Fibroblast of the conjunctiva (primary cell): ENCODE measurements at places on chromosomes 2 and 18.
A peak's percentile ranks its signal among the peaks of the same experiment; 100 is the strongest.

DNA sequence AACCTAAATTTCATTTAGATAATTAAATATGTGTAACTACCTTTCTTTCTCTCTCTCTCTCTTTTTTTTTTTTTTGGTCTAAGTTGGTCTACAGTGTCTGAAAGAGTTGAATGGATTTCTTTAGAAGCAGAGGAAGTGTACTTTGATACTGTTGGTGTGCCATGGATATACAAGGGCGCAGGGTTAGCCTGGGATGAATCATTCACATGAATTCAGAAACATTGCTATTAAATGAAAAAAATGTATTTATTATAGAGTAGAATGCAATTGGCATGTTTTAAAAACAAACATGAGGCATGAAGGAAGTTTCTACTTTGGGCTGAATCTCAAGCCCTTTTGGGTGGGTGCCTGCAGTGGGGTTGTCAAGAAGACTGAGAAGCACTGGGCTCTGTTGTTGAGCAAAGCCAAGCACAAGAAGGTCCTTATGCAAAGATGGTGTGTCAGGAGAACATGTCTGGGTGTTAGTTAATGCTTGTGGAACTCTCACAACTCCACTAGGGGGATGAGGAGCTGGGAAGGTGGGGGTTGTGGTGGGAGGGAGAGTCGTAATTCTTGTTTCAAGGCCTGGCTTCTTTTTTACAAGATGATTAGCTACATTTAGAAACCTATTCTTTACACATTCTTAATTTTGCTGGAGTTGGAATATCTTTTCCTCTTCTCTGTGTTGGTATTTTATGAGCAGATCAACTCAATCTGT, 57.9 kb downstream of the LYPD6 start:
- DNase-seq = no peak

GRCh38 chr2:141501752-141502151, 629.1 kb downstream of the LRP1B start:
- no peak for DNase-seq

DNA sequence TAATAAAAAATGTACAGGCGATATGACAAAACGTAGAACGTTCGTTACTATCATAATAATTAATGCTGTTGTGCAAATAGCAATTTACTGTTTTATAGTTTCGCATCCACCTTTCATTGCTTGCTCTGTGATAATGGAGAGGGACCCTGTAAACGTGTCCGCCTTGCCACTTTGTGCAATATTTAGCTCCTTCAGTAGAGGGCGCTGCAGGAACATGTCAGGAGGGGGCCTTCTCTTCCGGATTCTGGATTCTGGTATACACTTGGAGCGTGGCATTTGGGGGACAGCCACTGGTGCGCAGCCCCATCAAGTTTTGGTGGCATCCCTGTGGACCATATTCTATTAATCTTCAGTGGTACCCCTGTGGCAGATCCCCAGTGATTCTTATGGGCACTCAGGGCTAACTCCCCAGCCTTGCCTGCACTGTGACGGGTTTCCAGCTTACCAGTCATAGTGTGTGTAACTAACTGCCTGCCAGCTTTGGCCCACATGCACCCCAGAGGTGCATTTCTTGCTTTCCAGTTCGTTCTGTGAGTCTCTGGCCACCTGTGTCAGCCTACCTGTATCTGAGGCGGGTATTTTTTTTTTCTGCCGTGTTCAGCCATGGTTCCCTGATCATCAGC, 140.3 kb downstream of the CYRIA start:
- DNase-seq = no peak

DNA sequence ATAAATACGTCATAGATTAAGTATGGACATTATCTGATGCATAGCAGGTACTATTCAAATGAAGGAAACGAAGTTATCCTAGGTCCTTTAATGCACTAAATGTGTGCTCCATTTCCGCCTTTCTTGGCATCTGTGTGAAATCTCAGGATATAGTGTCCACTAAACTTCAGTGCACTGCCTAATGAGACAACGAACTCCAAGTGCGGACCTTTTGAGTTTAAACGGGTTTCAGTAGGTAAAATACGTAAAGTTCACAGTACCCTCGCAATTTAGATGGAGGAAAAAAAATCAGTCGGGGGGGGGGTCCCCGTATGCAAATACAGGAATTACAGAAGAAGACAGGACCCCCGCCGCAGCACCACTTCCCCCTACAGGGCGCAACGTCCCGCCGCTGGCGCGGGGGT, 729 bp upstream of the REL start:
- no peak for DNase-seq

DNA sequence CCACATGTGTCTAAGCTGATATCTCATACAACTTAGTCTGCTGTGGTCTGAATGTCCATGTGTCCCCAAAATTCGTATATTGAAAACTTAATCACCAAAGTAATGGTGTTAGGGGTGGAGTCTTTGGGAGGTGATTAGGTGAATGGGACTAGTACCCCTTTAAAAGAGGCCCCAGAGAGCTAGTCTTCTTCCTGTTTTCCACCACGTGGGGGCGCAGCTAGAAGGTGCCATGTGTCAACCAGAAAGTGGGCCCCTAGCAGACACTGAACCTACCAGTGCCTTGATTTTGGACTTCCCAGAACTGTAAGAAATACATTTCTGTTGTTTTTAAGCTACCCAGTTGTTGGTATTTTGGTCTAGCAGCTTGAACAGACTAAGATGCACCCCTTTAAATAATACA, 86.6 kb downstream of the ASB1 start:
- peak; percentile 24 for DNase-seq

DNA sequence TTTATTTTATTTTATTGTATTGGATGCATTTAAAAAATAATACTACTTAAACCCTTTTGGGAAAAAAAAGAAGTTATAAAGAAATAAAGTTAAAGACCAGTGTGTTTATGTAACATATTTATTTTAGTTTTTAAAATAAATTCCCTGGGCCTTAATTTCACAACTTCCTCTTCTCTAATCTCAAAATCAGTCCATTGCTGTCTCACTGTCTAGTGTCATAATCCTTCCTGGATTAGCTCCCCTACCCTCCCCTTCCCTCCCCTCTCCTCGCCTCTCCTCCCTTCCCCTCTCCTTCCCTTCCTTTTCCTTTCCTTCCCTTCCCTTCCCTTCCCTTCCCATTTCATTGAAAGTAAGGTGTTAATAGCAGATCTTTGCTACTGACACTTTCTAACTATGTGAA, 40.3 kb upstream of the ZEB2 start:
- no peak for DNase-seq

- DNase-seq = no peak
Measured at GRCh38 chr2:239199041-239199768, 201.6 kb downstream of the HDAC4 start.

DNA sequence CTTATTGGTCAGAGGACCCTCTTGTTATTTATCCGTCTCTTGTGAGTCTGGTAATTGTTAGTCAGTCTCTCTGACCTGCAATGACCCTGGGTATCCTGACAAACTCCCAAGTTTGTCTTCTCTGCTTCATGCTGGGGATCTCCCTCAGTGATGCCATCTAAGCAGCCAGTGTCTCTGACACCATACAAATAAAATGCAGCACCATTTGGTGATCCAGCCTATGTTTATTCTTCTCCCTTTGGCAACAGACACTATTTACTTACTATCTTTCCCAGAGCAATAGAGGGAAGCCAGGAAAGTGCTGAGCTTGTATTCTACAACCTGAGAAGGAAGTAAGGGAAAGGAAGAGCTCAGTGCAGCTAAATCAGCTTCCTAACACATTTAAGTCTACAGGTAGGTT, 15.9 kb downstream of the SERPINE2 start:
- no peak for DNase-seq

DNA sequence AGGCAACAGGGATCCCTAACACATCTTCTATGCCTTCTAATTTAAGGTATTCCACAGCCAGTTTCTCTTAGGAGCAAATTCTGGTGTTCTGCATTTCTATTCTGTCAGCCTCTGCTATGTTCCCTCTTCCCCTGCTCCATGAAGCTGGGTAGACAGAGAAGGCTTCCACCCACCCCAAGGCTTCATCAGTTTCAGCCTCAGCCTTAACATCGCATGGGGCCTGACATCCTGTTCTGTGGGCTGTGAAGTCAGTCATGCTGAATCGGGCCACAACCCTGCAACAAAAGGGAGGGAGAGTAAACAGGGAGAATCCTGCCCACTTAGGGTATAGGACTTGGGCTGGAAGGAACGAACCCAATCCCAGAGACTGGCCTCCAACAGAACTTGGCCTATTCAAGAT, 70.6 kb upstream of the PPM1B start:
- no peak for DNase-seq

GRCh38 chr2:121608367-121608766, 40.9 kb downstream of the CLASP1 start:
- DNase-seq = no peak

GRCh38 chr2:150127346-150127990, 360.0 kb downstream of the RND3 start:
- no peak for DNase-seq

GRCh38 chr2:151569167-151569566, 159.5 kb downstream of the RIF1 start:
- no peak for DNase-seq

DNA sequence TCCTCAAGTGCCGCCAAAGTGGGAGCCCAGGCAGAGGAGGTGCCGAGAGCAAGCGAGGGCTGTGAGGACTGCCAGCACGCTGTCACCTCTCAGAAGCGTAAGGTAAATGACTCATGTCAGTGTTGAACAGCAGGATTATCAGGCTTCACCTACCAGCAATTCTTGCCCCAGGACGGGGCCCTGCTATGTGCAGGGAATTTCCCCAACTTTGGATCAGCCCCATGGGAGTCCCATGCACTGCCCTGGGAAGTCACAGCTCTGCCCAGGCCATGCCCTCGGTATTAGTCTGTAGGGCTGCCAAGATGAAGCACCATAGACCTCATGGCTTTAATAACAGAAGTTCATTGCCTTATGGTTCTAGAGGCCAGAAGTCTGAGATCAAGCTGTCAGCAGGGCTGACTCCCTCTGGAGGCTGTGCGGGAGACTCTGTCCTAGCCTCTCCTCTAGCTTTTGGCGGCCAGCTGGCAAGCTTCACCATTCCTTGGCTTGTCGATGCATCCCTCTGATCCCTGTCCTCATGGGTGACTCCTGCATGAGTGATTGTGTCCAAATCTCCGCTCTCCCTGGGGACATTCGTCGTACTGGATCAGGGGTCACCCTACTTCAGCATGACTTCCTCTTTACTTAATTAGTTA, 55.9 kb downstream of the TRPM8 start:
- DNase-seq = no peak

GRCh38 chr2:110958346-110959119, 162.2 kb upstream of the BCL2L11 start:
- no peak for DNase-seq

DNA sequence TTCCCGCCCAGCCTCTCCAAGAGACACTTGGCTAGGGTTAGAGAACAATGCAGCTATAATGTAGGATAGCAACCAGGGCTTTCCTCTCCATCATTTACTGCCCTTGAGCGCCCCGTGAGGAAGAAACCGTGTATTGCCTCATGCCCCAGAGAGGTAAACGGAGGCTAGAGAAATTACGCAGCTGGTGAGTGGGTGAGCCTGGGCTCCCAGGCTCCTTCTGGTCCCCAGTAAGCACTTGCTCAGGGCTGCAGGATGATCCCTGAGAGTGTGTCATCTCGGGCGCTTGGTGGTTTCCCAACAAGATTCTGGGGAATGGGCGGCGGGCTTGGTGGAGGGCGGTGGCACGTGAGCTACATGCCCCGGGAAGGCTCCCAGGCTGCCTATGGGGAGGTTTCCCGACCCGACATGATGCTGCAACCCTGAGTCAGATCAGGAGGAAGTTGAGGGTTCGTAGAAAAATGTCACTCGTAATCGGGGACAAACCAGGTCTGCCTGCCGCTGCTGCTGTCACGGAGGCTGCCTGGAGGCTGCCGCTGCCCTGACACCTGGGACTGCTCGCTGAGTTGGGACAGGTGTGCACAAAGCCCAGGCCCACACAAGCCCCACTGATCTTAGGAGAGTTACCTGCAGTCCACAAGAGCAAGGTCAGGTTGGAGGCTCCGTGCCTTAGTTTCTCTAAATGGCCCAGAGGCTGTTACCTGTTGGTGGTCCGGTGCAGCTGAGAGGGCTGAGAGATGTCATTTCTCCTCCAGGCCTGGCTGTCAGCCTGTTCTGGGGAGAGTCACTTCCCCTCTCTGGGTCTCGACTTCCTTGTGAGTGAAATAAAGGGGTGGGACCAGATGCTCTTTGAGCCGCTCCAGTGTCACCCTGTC, at the start of gene GPR55:
GPR55 (minus strand) TSS at position 773 of the 872 bp plus-strand sequence. CDS start 14,280 bp downstream, outside the sequence.
- no peak for DNase-seq

DNA sequence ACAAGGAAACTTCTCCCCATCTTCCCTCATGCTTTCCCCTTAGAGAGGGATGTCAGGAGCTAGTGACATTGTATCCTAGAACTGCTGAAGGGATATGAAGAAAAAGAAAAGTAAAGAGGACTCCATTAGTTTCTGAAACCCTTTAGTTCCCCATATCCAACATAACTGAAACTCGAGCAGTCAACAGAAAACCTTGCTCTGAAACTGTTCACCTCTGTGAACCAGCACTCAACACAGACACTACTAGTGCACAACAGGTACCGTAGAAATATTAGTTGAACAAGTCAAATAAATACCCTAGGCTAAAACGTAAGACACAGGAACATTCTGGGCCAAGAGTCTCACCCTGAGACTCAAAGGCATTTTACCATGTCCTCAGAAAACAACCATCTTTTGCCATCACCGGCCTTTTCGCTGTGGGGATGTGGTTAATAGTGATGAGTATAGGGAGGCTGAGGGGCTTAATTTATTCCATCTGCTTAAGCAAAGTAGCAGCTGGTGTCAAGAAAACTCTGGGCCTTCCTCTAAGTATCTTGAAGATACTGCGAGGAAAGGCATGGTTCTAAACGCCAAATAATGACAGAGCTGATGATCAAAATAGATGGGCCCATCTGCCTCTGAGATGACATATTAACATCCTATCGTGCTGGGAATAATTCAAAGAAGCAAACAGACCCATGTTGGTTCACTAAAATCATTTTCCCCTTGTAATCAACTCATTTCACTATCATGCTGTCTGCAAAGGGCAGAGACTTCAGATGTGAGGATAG, 156.8 kb downstream of the STK39 start:
- no peak for DNase-seq

- no peak for DNase-seq
Measured at GRCh38 chr2:26633351-26633945, 7.7 kb downstream of the CIB4 start.
